OCI-LY7 (cell line): ENCODE measurements at places on chromosomes 1 and 21. TPM values are rescaled to one million over a fixed set of nuclear protein-coding genes. Genes with fewer than 3 reads are reported as not detected.
A peak's percentile ranks its signal among the peaks of the same experiment; 100 is the strongest.

DNA sequence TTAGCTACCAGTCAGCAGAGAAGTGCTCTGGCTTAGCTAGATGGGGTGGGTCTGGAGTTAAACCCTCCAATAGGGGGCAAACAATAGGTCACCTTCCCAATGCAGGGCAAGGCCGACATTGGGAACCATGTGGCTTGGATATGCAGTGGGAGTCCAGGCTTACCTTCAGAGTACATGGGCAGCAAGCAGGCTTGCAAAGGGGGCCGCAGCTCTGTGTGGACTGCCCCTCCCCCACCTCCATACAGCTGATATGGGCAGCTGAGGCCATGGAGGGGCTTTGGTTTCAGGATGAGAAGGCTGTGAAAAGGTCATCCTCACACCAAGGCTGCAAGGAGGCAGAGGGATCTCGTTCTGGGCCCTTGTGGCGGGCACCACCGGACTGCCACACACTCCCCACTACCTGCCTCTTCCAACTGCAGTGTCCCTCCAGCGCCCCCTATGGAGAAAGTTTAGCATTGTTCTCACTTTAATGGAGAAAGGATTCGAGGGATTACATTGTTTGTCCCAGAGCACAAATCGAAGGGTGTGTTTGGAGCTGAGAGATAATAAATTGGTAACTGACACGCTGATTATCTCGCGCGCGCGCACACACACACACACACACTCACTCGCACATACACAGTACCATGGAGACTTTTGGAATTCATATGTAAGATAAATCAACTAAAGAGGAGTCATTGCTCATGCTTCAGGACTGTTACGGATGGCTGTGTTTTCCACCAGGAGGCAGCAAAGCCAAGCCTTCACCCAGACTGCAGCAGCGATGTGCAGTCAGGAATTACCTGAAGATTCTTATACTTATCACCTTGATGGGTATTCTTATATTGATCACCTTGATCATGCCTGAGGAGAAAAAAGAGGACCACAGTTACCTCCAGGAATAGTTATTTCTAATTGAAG lies 7.0 kb upstream of the SMCP start:
- peak; percentile 13 for DNase-seq

DNA sequence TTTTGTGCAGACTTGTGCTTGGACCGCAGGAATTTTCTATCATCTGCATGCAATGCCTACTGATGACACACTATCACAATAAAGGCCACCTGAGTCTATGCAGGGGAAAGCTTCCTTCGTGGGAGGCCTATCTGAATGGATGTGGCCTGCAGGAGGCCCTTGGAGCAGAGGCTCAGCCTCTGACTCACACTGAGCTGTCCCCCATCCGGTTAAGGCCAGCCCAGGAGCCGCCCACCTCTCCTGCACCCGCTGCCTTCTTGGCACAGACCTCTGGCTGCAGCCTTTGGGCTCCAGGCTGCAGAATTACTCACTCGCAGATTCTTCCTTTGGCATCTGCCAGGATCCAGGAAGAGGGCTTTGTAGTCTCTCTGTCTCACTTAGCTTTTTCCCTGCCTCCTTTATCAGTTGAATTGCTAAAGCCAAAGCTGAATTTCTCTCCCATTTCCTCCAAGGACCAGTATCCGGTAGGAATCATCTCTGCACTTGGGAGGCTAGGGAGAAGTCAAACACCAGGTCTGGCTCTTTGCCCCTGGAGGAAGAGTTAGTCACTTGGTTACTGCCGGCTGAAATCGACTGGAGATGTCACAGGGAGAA lies 65.1 kb upstream of the JUN start:
- DNase-seq, result no peak

- DNase-seq, result no peak
Measured at GRCh38 chr1:50447961-50448360, 24.7 kb upstream of the DMRTA2 start.

DNA sequence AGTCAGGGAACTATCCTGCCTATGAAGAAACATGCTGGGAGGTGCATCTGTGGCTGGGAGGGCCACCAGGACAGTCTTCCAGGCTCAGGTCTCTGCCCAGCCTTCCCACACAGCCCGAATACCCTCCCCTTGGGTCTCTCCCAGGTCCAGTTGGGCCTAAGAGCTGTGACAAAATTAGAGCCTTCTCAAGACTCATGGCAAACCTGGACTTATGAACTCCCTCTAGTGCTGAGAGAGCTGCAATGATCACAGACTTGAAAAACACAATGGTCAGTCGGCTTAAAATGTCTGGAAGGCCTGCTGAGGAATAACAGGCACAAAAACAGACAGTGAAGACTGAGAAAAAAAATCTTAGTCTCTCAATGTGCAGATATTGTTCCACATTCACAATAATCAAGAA lies 325.1 kb downstream of the BRINP2 start:
- DNase-seq, result no peak

CELSR2 gene
- 12.5 and 13.0 TPM in 2 replicates for total RNA-seq

TMPRSS2 gene
- not detected in 2 replicates for total RNA-seq

SH2D1B gene
- not detected in 2 replicates for total RNA-seq

ARHGEF10L gene
- total RNA-seq, result 2.3 and 2.4 TPM in 2 replicates

MYOM3 gene
- not detected in 2 replicates for total RNA-seq

SZT2 gene
- total RNA-seq, result 79.4 and 79.8 TPM in 2 replicates
